ENCODE measurements at places on chromosomes 3 and 15.
A peak's percentile ranks its signal among the peaks of the same experiment; 100 is the strongest.

DNA sequence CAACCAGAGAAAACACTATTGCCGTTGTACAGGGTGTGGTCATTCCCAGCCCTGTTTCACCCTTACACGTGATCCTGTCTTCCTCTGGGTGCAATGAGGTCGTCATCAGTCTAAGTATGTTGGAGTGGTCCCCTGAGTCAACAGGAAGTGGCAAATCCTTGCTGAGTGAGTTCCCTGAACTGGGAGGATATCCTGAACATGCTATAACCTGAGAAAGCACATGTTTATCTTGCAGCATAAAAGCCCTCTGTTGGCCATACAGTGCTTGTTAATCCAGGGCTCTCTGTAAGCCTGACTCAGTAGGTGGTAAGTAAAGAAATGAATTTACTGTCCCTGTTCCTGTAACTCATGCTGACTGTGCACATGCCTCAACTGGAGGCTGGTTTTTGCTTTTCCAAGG, 477.8 kb upstream of the RGMA start:
- no peak for DNase-seq

- DNase-seq, result no peak
Measured at GRCh38 chr3:187210545-187211327, 13.4 kb downstream of the RTP1 start.

GRCh38 chr15:101201411-101202174, 50.3 kb downstream of the CHSY1 start:
- no peak for DNase-seq

GRCh38 chr3:87044846-87045245, 53.9 kb upstream of the VGLL3 start:
- no peak for DNase-seq

DNA sequence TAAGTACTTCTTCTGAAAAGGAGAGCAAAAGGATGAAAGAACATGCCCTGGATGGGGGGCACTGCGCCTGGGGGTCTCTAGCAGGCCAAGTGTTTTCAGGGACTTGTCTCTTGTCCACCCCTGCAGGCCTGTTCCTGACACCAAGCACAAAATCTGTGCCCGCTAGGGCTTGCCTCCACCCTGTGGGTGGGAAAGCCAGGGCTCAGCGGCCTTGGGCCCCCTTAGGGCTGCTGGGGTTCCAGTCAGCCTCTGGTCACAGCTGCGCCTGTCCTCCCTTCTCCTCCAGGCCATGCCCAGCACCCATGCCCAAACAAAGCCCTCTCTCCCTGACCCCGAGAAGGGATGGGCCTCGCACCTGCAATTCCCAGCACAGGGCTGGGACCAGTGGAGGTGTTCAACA, 71.1 kb upstream of the TRPM1 start:
- peak; percentile 37 for DNase-seq

DNA sequence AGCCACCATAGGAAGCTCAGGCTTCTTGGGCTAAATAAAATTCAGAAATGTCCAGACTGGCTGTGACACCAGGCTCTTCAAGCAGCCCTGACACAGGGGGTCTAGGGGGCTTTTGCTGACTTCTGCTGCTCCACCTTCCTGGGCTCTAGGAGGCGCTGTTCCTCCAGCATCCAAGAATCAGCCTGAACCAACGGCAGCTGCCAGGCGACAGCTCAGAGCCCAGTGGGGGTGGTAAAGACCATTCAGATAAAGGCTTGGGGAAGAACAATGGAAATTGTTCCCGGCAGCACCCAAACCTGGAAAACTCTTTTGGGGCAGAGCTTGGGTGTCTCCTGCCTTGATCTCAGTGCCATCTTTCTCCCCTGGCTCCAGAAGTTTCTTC, 21.6 kb upstream of the PSTPIP1 start:
- DNase-seq, result no peak

Data from left lobe of liver (tissue), 2 donors.